ENCODE measurements at places on chromosomes 16 and 17.

DNA sequence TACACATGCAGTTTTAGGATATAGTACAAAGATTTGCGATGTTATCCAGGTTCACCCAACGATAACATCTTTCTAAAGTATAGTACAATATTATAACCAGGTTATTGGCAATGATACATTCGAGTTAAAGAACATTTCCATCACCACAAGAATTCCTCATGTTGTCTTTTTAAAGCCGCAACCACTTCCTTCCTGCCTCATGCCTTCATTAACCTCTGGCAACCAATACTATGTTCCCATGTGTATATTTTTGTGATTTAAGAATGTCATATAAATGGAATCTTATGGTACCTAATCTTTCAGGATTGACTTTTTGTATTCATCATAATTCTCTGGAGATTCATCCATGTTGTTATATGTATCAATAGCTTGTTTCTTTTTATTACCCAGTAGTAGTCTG is 1183.2 kb downstream of the CDH11 start:
- DNase-seq: no peak

- DNase-seq: no peak
Measured at GRCh38 chr16:66713076-66713475, 16.5 kb upstream of the CMTM4 start.

- no peak for DNase-seq
Measured at GRCh38 chr16:56336711-56337110, 88.6 kb downstream of the AMFR start.

DNA sequence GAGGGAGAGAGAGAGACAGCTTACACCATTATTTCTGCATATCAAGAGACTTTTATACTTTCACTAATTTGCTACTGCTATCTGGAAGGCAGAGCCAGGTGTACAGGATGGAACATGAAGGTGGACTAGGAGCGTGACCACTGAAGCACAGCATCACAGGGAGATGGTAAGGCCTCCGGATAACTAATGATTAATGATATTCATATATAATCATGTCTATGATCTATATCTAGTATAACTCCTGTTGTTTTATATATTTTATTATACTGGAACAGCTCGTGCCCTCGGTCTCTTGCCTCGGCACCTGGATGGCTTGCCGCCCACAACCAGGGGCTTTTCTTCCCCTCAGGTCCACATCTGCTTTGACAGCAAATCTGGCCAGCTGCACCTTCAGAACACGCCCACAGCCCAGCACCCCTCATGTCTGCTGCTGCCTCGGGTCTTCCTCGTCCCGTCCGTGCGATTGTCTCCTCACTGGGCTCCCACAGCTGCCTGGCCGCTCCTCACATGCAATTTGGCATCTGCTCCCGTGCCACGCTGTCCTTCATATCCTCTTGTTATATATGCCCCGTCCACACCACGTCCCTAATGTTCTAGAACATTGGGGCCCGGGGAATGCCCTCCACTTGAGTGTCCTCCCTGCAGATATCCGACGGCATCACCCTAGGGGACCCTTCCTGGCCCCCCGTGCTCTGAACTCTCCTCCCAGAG is 10.2 kb upstream of the DEF8 start:
- DNase-seq: no peak

DNA sequence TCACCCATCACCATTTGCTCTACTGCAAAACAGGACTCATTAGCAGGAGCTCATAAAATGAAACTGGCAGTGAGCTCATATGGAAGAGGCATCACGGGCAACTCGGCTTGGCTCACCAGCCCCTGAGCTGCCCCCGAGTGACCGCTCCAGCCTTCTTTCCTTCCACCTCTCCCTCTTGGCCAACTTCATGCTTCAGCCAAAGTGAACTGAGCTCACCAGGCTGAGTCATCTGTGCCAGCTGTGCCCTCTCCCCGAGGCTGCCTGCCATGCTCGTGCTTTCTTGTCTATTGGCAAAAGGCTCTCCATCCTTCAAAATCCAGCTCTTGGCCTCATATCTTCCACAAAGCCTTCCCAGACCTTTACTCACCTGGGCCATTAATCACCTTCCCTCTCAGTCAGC is 391.4 kb downstream of the WWOX start:
- no peak for DNase-seq

DNA sequence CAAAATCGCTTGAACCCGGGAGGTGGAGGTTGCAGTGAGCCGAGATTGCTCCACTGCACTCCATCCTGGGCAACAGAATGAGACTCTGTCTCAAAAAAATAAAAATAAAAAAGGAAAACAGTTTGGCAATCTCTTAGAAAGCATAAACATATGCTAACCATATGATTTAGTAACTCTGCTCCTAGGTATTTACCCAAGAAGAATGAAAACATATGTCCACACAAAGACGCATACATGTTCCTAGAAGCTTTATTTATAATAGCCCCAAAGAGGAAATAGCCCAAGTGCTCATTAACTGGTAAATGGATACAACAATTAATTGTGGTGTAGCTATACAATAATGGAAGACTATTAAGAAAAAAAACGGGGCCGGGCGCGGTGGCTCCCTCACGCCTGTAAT is 18.5 kb upstream of the CDH1 start:
- DNase-seq: no peak

DNA sequence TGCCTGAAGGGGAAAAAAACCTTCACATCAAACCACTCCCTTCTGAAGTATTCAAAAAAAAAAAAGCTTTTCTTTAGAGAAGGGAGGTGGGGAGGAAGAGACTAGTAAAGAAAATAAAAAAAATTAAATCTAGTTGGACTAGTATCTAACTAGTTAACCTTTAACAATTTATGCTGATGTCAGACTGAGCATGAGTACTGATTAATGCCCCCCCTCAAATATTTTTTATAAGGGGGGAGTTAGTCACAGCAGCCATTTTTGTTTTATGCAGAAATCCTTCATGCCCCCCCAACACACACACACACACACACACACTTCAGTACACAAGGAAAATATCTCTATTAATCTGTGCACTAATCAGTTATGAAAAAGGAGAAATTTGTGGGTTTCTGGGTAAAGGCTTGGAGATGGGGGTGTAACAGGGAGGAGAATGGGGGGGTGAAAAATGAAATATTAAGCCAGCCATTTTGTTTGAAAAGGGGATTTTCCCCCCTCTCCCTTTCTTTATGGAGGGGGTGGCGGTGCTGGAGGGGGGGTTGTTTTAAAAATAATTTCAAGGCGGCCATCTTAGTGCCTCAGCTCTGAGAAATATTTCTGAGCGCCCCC is 4.7 kb upstream of the CHD3 start:
- DNase-seq: peak; percentile 23

GRCh38 chr16:4633910-4634635 is 9.4 kb downstream of the MGRN1 start:
- no peak for DNase-seq

GRCh38 chr16:19304750-19305149 is 19.2 kb downstream of the CLEC19A start:
- DNase-seq: no peak

DNA sequence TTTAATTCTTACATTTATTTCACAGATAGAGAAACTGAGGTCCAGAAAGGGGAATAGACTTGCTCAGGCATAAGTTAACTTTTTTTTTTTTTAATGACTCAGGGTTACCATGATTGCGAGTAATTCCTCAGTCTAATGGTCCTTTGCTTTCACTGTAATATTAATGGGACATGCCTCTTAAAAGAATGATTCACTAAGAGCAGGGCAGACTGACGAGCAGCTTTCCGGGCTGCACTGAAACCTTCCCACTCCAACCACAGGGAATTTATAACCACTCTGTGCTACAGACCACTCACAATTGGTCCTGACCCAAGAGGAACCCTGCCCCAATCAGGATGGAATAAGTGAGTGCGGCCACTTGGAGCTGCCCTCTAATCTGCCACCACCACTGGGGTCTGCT is 5.7 kb downstream of the HOXB2 start:
- no peak for DNase-seq

DNA sequence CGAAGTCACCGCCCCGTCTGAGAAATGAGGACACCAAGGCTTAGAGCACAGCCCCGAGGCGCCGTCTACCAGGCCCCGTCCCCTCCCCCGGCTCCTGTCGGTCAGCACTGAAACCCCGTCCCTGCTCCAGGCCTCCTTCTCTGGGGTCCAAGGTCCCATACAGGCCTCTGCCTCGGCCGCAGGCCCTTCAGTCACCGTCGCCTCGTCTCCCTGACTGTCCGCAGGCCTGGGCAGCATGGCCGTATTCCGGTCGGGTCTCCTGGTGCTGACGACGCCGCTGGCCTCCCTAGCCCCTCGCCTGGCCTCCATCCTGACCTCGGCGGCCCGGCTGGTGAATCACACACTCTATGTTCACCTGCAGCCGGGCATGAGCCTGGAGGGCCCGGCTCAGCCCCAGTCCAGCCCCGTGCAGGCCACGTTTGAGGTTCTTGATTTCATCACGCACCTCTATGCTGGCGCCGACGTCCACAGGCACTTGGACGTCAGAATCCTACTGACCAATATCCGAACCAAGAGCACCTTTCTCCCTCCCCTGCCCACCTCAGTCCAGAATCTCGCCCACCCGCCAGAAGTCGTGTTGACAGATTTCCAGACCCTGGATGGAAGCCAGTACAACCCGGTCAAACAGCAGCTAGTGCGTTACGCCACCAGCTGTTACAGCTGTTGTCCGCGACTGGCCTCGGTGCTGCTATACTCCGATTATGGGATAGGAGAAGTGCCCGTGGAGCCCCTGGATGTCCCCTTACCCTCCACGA is 617 bp downstream of the COASY start:
- DNase-seq: no peak

DNA sequence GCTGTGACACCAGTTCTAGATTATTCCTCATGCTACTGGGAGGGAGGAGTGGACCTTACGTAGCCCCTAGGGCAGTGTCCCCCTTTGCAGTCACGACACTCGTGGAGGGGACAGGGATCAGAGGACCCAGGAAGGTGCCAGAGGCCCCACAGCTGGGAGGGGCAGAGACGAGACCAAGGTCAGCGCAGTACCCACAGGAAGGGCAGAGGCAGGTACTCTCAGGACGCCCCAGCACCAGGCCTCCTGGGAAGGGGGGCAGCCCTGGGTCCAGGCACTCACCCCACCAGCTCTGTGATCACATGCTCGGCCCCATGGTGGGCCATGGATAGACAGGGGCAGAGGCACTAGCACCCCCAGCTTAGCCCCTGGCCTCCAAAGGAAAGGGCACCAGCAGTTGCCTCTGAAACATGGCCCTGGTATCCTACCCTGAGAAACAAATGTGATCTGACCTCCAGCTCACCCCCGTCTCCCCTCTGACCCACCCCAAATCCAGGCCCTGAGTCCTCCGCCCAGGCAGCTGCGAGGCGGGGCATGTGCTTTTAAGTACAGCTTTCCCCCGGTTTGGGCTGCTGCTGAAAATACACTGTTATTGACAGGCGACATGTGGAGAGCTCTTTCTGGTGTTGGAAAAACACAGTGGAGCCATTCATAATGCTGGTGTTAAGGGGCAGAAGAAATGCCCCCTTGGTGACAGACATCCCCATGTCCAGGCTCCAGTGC is 361.9 kb downstream of the C16orf95 start:
- DNase-seq: no peak

GRCh38 chr17:56880133-56880532 is 33.7 kb downstream of the TRIM25 start:
- no peak for DNase-seq

DNA sequence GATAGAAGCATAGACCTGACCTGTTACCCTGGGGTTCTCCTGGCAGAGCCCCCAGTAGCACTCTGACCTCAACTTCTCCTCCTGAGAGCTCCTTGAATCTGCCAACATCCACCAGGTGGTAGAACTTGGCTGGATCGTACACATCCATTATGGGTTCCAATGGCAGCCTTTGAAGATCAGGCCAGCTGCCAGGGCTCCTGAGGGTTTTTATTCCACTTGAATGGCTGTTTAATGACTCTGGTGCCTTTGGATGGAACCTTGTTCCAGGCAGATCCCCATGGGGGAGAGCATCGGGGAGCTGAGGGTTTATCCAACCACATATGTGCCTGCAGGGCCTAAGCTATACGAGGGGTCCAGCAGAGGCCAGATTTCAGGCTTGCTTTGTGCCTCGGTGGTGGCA is 47.1 kb upstream of the CLEC19A start:
- no peak for DNase-seq

DNA sequence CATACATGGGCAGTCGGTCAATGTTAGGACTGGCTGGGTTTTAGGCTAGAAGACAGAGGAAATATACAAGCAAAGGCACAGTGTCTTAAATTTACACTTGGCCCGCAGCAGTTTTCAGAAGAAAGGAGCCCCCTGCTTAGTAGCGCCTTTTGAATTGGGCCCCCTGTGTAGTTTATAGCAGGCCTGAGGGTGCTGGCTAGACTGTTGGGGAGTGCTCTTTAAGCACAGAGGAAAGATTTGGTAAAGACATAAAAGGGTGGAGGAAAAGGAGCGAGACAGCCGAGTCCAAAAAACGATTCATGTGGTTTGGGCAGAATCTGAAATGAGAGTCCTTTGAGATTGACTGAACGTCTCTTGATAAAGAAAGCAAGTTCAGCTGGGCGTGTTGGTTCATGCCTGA is 10.6 kb downstream of the RMI2 start:
- no peak for DNase-seq

DNA sequence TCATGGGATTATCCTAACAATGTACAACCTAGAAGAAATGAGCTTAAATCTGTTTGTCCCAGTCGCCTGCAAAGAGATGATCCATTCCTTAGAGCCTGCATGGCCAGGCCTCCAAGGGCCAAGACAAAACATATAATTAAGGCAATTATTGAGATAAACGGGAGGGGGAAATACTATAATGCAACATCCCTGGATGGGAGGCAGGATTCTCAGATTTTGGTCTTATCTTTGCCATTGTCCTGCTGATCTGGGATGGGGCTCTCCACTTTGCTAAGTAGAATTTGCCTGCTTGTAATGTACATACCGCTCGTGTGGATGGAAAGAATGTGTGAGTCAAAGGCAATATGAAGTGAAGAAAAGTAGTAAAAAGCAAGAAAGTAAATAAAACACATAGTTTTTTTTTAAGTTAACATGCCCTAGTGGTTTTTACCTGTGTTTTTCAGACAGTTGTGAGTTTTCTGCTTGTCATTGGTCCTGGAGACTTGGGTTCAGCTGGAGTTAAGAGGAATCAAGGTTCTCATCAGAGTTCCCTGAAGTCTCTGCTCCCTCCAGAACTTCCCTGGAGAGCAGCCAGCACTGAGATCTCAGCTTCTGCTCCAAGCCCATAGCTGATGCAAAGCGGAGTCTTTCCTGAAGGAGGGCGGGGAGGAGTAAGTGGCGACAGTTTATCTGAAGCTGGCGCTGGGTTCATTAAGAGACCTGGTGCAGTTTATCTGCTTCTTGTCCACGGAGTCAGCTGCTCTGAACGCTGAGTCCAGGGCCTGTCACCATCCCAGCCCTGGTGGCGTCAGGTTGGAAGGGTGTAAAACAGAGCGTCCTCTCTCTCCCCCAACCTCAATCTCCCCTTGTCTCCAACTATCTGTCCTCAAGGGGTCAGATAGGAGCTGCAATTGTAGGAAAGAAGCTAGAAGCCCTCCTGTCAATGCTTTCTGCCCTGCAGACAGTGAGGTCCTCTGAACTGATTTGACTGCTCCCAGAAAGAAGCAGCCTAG is 30.1 kb downstream of the HOXB1 start:
- no peak for DNase-seq

DNA sequence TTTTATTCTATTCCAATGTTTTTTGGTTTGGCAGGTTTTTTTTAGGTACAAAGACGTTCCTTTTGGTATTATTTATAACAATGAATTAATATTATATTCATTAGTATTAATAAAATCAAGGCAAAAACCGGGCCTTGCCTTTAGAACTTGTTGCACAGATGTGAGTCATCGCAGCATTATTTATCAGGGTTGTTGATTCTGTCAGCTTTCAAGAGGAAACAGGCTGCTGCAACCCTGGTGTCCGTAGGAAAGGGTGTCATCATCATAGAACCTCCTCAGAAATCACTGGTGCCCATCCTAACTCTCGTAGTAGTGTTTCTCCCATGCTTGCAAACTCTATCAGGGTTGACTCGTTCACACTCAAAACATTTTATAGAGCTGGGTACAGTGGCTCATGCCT is 10.2 kb upstream of the LRRC37B start:
- DNase-seq: no peak
